Psoas muscle (tissue), 8 donors: ENCODE measurements at places on chromosomes 3 and 15.

DNA sequence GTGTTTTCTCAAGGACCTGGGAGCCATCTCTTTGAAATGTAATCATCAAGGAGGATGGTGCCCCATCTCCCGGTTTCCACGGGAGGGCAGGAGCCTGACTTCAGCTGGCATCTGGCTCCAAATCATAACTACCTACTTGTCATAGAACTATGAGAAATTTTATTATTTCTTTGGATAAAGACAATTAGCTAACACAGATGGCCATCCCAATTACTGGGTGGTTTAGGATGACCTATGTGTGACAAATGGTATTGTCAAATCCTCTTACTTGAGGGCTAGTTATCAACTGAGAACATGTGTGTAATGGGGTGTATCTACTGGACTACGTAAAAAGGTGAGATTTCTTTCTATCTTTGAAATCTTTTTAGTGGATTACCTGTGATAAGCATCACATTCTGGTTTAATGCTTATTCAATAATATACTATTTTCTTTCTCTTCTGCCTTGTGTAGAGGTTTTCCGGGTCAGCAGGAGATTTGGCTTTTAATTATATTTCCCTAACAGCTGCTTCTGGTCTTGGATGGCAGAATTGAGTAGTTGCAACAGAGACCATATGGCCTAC is 15.3 kb upstream of the PARP14 start:
- DNase-seq = no peak

GRCh38 chr3:40079847-40080240 is 229.7 kb upstream of the EIF1B start:
- DNase-seq = no peak

- no peak for DNase-seq
These were observed 308.4 kb downstream of the PDCD6IP start for GRCh38 chr3:34106879-34107278.

DNA sequence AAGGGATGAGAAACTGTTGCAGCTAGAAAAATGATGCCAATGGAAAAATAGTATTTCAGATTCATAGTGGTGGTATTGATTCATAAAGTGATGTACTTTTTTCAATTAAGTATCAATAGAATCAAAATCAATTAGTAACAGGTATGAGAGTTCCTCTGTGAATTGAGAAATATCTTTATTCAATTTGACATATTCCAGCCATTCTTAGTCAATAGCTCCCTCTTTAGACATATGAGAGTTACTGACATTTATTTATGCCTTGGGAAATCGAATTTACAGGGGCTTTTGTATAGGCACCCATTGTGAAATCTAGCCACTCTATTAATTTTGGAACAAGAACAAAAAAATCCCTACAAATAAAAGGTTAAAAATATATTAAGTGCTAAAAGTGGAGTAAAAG is 386.9 kb upstream of the CNTN3 start:
- no peak for DNase-seq

GRCh38 chr15:97815835-97816234 is 144.7 kb upstream of the ARRDC4 start:
- no peak for DNase-seq

DNA sequence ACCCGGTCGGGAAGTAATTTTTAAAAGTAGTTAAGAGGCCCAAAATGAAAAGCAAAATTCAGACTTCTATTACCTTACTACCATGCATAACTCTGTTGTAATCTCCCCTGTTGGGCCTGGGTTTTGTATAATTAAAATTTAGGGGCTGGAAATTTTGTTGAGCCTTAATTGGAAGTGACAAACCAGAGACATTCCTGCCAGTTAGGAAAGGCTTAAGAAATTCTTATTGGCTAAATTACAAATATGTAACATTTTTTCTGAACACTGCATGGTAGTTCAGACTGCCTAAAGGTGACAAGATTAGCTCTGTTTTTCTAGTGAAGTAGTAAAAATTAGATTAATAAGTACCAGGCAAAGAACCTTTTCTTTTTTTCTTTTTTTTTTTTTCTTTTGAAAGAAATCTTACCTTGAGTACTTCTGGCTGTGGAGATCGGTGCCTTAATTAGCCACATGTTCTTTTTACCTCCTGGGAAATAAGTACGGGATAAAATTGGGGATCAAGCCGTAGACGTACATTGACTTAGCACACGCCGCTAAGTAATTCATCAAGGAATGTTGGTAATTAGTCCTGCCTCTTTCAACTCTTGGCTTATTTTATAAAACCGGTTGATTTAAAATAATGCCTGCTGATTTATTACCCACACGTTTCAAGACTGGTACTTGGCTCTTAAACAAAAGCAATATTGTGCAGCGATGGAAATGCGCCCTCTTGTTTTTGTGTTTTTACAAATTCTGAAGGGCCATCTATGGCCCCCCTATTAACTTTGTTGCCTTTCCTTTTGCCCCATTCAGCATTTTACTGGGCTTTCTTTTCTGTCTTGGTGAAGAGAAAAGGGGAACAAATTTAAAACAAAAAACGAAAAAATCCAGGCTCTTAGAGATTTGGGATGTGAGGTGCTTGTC is 111.2 kb upstream of the SAMMSON start:
- DNase-seq = no peak

GRCh38 chr15:73809728-73810501 is 56.8 kb upstream of the INSYN1 start:
- DNase-seq = no peak

DNA sequence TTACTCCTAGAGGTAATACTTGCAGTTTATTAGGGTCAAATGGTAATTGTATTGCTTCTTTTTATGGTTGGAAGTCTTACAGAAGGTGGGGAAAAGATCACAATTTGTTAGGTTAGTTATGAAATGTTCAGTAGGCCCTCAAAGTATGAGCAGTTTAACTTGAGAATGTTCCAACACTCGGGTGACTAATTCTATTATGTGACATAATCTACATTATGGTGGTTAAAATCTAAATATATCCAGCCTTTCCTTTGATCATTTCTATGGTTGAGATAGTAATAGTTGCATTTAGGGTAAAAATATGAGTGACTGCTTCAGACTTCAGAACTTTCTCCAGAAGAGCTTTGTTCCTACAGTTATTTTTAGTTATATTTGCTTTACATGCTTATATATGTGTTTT is 19.6 kb upstream of the FBXO22 start:
- DNase-seq = no peak

DNA sequence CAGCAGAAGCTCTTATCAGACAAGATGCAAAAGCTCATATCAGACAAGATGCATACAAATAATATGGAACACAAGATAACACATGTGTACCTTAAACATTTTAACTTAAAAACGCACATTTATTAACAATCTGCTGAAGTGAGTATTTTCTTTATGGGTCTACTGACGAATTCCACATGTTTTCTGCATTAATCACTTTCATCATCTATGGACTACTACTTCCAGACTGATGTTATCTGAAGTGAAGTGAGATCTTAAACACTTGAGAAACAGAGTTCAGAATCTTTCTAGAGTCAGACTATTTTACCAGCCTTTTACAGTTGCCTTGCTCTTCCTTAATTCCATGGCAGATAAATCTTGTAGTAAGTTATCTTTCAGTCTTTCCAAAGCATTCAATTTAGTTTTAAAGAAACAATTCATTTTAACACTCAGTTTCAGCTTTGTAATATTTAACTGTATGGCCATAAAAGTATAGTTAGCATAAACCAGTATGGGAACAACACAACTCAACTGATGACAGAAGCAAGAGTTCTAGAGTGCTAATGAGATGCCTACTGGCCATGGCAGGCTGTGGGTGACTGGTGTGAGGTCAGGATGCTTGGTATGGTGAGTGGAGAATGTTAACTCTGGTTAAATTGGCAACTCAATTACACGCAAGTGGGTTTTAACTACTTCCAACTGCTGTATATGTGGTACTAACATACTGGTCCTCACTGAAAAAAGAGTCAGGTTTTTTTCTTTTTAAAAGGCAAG is 9.8 kb downstream of the CMTM6 start:
- no peak for DNase-seq
